GM04503 (cell line): ENCODE measurements at places on chromosomes 11 and 22.
A peak's percentile ranks its signal among the peaks of the same experiment; 100 is the strongest.

GRCh38 chr11:34335801-34336200 is 22.0 kb downstream of the ABTB2 start:
- no peak for DNase-seq

GRCh38 chr22:28187612-28188011 is 268.6 kb upstream of the PITPNB start:
- DNase-seq, result no peak

- DNase-seq, result no peak
These were observed 3.4 kb downstream of the FJX1 start for GRCh38 chr11:35621620-35622019.

GRCh38 chr22:20354238-20354975 is 34.5 kb upstream of the DGCR6L start:
- no peak for DNase-seq

DNA sequence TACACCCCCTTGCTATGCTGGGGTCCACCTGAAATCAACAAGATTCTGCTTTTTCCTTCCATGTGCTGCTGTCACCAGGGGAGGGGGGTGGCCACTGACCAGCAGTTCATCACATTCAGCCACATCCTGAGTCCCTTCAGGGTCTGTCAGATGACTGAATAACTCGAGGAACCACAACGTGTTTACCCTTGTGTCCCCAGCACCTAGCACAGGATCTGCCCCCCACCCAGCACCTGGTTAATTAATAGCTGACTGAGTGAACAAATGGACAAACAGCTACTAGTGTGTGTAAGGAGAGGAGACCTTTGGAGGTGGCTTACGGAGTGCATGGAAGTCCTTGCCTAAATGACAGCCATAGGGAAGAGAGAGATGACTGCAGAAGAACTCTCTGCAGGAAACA is 119.5 kb upstream of the NCAM1 start:
- no peak for DNase-seq

DNA sequence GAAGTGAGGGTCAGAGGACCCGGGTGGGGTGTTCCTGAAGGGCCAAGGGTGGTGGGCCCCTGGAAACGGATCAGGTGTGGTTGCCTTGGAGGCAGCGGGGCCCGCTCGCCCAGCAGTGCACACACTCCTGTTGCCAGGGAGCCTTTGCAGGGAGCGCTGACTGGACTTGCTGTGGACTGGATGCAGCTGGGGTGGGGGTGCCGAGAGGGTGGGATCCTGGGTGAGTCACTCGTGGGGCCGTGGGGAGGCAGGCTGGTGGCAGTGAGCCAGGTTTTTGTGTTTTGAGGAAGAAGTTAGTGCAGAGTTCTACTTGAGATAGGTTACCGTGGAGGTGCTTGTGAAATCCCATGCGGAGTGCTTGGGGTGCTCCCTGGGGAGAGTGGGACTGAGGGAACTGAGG is 1.3 kb downstream of the MRPL23 start:
- DNase-seq, result no peak

- no peak for DNase-seq
These were observed 31.2 kb upstream of the RBMXL2 start for GRCh38 chr11:7057641-7058040.

DNA sequence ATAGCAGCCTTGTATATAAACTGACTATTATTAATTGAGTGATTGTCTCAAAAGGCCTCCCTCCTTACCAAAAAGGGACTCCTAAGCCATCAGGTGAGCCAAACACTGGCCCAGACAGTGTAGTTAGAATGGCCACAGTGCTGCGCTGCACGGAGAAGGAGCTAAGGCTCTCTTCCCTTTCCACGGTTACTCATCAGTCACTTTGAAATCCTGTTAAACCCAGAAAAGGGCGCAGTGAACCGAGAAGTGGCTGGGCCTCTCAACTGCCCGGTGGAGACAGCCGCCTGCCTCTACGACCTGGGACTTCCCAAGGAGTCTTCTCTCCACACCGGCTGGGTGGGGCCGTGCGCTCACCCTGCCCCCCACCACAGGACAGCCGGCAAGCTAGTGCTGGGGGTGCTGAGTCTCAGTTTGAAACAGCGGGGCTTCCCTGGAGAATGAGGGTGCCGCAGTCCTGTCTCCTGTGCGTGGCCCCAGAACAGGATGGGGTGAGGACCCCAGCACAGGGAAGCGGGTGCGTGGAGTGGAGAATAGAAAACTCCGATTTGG is 1.3 kb downstream of the MYH9 start:
- DNase-seq, result no peak

- peak; percentile 11 for DNase-seq
These were observed 16.9 kb downstream of the ZNF215 start for GRCh38 chr11:6943131-6943530.

DNA sequence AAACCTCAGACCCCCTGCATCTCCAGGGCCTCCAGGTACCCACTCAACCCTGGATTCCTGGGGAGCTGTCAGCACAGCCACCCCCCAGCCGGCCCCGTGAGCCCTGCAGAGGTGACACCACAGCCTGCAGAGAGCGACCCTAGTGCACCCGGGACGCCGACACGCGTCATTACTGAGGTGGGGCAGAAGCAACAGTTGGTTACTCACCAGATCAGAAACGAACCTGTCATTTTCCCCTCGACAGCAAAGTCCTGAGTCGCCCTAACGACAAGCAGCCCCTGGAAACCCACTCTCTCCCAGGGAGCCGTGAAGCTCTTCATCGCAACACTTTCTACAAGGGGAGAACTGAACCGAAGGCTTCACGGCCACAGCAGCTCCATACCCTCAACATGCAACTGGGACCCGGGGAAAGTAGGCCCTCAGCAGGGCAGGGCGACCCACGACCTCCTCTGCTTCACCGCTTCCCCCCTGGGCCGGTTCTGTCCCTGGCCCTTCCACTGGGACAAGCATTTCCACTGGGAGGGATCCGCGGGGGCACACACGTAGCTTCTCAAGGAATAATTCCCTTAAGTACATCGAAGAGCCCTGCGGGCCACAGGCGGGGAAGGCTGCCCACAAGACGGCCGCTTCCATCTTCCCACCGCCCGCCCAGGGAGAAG is 1.6 kb downstream of the BRD1 start:
- DNase-seq, result no peak

GRCh38 chr22:43266076-43266475 is 77.1 kb downstream of the SCUBE1 start:
- DNase-seq, result no peak

DNA sequence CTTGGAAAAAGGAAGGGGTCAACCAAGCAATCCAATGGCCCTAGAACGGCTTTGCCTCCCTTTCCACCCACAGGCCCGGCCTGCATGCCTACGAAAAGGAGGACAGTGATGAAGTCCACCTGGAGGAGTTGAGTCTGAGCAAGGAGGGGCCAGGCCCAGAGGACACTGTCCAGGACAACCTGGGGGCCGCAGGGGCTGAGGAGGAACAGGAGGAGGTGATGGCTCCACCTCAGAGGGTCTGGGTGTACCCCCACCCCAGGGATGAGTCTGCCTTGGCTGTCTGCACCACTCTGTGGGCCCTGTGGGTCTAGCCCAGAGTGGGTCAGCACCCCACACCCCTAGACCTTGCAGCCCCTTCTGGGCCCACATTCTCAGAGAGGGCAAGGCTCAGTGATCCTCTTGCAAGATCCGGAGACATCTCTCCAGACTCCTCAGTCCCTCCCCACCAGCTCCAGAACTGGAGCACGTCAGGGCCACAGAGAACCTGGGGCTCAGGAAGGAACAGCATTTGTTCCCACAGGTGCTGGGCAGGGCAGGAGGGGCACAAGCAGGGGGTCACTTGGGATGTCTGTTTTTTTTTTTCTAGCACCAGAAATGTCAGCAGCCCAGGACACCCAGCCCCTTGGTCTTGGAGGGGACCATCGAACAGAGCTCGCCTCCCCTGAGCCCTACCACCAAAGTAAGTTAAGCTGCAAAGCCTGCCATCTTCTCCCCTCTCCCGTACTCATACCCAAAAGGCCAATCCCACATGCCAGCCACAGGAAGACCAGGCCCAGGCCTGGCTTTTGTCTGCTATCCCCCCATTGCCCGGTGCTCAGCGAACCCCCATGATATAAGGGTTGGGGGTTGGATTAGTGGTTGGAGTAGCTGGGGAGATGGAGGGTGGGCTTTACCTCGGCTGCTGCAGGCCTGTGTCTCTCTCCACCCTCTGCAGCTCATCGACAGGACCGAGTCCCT is 8.1 kb downstream of the PRR33 start:
- no peak for DNase-seq

- DNase-seq, result no peak
These were observed 81.4 kb upstream of the GRK3 start for GRCh38 chr22:25482868-25483639.

GRCh38 chr11:115170133-115170815 is 333.9 kb downstream of the CADM1 start:
- DNase-seq, result no peak

DNA sequence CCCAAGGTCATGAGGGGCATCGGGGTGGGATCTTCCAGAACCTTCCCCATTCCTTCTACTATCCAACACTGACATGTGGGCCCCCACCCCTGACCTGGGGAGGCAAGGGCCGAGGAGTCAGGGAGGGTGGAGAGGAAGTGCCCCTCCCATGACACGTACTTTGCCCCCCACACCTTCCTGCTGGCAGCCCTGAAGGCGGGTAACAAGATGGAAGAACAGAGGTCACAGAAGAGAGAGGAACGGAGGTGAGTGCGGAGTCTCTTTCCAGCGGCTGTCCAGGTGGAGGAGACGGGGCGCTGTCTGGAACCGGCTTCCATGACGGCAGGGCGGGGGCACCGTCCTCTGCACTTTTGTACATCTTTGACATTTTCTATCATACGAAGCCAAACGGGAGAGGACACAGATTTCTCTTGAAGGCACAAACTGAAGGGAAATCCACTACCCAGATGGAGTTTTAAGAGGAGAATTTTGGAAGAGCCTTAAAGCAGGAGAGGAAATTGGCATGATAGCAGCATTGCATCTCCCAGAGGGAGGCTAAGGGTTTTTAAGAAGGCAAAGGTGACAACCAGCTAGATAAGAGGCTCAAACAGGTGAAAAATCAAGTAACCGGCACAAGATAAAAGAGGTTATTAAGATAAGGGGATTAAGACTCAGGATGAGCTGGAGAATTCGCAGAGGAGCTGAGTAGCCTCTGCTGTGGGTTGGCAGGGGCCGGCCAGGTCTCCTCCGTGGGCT is 16.7 kb downstream of the OSBPL5 start:
- no peak for DNase-seq

GRCh38 chr11:27551127-27551526 is 44.6 kb upstream of the LIN7C start:
- no peak for DNase-seq

DNA sequence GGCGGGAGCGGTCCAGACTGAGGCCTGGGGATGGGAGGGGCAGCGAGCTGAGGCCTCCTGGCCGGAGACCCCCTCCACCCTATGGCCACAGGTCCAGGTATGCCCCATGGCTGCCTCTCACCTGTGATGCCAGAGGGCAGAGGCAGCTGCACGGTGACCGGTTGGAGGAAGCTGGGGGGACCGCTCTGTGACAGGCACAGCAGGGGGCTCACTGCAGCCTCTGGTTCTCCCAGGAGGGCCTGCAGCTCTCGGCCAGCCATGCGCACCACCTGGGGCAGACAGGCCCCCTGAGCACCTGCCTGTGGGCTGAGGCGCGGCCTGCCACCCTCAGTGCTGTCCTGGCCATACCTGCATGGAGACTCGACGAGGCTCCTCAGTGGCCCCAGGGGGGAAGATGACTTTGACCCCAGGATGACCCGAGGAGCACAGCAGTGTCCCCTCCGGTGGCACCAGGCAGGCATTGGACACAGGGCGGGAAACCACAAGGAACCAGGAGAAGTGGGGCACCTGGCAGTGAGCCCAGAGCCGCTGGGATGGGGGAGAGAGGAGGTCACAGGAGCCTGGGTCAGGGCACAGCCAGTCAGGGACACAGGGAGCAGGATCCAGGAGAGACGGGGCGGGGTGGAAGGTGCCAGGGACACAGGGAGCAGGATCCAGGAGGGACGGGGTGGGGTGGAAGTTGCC is 3.2 kb upstream of the SLC25A22 start:
- DNase-seq, result no peak

- DNase-seq, result no peak
These were observed 34.3 kb downstream of the ETS1 start for GRCh38 chr11:128552783-128553661.

DNA sequence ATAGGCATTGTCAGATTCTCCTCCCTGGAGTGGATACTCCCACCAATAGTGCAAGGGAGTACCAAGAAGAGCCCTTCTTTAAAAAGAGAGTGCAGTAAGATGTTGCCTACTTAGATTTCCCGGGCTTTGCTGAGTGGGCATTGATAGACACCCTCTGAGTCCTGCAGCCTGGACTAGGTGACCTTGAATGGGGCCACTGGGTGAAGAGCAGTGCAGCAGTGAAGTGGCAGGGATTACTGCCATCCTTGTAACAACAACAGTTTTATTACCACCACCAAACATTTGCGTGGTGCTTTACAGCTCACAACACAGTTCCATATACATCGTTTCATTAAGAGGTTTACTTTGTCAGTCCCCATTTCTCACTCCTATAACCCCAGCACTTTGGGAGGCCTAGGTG is 59.4 kb downstream of the MICAL2 start:
- no peak for DNase-seq

DNA sequence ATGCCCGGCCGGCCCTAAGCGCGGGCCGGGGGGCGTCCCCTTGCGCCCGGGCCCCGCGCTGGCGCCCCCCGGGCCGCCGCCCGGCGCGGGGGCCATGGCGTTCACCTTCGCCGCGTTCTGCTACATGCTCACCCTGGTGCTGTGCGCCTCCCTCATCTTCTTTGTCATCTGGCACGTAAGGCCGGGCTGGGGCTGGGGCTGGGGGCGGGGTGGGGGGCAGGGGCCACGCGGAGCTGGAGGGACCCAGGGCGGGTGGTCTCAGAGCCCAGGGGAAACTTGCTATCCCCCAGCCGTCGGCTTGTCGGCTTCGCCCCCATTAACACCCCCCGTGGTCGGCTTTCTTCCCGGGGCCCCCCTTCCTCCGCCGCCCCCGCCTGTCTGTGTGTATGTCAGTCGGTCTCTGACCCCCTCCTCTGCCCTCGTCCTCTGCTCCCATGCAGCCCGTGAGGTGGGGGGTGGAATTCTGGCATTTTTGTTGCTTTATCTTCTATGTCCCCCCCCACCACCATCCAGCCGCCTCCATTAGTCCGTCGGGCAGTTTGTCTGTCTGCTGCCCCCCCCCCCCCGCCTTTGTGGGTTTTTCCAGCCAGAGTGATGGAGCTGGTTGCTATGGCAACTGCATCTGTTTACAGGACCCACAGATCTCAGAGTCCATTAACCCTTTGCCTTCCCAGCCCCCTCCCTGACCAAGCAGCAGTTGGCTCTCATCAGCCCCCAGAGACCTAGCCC is 552 bp downstream of the CNIH2 start:
- DNase-seq, result no peak

- DNase-seq, result no peak
These were observed 82.3 kb upstream of the TMEM45B start for GRCh38 chr11:129733384-129733783.

DNA sequence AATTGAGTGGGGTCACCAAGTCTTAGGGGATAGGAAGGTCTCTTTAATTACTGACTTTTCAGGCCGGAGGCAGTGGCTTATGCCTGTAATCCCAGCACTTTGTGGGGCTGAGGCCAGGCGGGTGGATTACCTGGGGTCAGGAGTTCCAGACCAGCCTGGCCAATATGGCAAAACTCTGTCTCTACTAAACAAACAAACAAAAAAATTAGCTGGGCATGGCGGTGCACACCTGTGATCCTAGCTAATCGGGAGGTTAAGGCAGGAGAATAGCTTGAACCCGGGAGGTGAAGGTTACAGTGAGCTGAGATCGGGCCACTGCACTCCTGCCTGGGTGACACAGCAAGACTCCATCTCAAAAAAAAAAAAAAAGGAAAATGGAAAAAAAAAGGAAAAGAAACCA is 1.8 kb upstream of the FANCF start:
- DNase-seq, result no peak
